Lower leg skin (tissue), 4 donors: ENCODE measurements at places on chromosomes 2 and 18. TPM values are rescaled to one million over a fixed set of nuclear protein-coding genes. Genes with fewer than 3 reads are reported as not detected.

Gene RBM44
- total RNA-seq = 0.27 TPM

DNA sequence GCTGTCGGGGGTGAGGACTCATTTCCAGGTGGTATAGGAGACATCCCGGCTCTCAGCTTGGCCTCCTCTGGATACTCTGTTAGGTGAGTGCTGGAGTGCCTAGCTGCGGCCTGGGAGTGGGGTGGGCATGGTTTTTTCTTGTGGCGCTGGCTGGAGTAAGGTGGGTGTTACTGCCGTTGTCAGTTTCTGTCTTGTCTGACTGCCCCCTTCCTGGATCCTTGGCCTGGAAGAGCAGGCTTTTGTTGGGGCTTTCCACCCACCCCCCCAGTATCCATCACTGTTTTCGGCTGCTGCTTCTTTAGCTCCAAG lies 69.2 kb downstream of the DGKD start:
- peak; percentile 28 for DNase-seq

GRCh38 chr2:7146151-7146550 lies 228.9 kb downstream of the RNF144A start:
- no peak for DNase-seq

DNA sequence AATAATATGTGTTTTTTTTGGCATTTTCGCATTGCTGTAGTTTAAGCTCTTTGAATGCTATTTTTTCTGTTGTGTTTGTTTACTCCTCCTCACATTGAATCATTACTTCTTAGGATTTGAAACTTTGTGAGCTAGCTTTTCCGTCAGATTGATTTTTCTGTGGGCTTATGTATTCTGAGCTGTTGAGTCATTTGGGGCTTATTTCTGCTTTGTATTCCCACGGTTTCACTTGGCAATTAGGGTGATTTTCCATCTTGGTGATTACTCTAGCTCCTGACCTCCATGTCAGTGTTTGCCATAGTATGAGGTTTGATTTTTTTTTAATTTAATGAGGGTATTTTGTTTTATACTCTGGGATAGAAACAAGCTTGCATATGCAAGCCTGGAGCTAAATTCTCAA lies 200.0 kb downstream of the CCDC102B start:
- DNase-seq = no peak

DNA sequence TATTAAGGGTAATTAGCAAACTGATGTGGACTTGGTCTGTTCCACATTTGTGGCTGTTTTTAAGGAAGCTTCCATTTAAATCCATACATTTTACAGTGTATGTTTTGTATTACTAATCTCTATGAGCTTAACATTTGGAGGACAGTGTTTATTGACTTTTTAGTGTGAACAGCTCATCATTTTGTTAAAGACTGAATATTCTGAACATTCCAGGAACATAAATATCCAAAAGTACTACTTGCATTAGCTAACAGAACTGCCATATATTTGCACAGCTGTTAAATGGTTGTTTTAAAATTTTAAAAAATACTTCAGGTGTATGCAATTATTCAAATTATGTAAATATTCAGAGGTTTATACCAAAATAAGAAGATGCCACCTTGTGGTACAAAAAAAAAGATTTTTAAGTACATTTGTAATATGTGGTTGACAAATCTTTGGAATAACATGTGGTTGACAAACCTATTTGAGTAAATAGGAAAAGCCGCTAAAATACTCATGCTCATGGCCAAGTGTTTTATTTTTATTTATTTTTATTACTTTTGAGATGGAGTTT lies 439.7 kb upstream of the FANCL start:
- DNase-seq = no peak

Gene LRRC30
- total RNA-seq = not detected

- DNase-seq = no peak
These were observed 106.0 kb downstream of the UBR3 start for GRCh38 chr2:169933124-169933711.

DNA sequence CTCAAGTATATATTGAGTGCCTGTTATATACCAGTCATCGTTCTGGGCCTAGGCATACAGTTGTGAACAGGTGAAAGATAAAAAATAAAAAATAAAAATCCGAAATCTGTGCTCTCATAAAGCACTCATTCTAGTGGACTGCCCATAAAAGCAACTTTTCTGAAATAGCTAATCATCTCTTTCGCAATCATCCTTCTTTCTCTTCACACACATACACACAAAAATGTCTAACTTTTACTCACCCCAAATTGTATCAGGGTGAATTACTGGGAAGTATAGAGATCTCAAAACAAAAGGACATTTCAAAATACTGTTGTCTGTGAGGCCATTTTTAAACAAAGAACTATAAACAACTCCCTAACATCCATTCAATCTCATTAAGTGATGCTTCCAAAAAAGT lies 29.6 kb upstream of the ORC2 start:
- no peak for DNase-seq

- peak; percentile 78 for DNase-seq
These were observed 153.4 kb downstream of the BCL2 start for GRCh38 chr18:63166142-63166541.

DNA sequence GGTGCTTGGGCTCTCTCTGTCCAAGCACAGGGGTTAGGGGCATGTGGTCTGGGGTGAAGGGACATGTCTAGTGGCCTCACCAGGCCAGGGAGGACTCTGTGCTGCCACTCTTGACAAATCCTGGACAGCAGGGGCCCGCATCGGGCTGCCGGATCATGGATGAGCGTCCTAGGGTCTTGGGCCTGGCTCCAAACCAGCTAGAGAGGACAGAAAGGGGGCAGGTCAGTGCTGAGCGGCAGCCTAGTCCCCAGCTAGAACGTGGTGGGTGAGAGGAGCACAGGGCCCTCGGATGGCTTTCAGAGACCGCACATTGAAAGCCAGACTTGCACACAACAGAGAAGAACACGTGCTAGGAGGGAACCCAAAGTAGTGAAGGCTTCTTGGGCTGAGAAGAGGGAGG lies 241.2 kb downstream of the ATAD2B start:
- DNase-seq = no peak

Gene MC2R
- not detected for total RNA-seq

DNA sequence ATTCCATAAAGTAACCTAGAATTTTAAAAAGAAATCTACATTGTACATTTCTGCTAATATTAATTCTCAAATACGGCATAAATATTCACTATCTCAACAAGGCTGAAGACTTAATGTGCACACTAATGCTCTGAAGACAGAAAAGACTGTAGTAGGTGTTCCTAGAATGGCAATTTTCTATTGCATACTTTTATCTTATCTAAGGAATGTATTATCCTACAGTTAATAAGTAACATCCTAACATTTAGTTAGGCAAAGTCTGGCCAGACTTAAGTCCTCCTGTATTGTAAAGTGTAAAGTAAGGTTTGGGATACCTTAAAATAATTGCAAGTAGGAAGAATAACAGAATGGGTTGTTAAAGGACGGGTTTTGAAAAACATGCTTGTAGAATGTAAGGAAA lies 42.2 kb downstream of the CHST9 start:
- no peak for DNase-seq

Gene SLC9A2
- total RNA-seq = 0.55 TPM

DNA sequence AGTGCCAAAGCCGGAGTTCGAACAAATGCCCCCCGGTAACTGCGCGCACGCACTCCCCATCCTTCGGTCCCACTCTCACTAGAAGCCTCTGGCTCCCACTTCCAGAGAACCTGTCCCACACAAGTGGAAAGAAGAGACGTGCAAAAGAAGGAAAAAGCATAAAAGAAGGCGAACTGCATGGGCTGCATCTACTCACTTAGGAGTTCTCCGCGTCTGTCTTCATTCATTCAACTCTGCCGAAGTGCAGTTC lies 312 bp downstream of the NR4A2 start:
- DNase-seq = peak; percentile 90
